ENCODE measurements at places on chromosomes 2 and 18.

DNA sequence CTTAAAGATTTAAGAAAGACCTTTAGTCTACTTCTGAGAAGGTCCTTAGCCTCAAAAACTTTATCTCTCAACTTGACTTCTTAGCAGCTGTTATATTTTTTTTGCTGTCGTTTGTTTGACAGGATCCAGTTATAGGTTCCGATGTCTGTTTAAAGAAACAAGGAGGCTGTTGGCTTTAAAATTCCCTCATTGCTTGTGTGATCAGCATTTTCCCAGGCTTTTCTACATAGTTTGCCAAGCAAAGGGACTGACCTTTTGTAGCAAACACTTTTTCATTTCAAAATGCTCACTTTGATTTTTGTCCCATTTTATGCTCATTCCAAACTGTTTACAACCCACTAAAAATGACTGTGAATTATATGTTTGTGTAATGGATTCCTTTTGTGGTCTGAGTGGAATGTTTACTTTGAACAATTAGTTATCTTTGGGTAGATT, 394.9 kb downstream of the ARHGAP15 start:
- DNase-seq = no peak

- DNase-seq = no peak
Observed at GRCh38 chr2:110864731-110865130, 132.4 kb downstream of the ACOXL start.

DNA sequence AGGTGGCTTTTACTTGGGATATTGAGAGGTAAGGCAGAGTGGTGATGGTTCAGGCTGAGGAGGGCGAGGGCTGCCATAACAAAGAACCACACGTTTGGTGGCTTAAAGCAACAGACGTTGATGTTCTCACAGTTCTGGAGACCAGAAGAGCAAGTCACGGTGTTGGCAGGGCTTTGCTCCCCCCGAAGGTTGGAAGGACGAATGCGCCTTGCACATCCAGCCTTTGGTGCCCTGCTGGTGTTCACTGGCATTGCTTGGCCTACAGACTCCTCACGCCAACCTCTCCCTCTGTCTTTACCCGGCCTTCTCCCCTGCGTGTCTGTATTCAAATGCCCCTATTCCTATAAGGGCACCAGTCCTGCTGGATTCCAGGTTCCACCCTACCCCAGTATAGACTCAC, 125.4 kb downstream of the TPO start:
- peak; percentile 10 for DNase-seq

DNA sequence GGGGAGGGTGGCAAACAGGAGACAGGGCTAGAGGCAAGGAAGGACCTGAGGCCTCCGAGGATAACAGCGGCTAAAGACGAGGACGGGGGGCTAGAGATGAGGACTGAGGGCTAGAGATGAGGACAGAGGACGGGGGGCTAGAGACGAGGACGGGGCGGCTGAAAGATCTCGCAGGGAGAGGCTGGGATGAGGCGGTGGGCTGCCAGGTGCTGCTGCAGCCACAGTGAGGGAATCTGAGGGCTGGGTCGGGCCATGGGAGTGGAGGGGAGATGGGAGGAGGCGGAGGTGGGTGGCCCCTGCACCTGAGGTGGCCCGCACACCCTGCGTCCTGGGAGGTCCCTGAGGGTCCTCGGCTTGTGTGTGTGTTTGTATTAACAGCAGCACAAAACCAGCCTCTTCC, 350.2 kb upstream of the SALL3 start:
- no peak for DNase-seq

GRCh38 chr2:72920318-72921087, 3.2 kb downstream of the EMX1 start:
- DNase-seq = no peak

- DNase-seq = no peak
Observed at GRCh38 chr2:72975017-72975416, 57.7 kb downstream of the EMX1 start.

DNA sequence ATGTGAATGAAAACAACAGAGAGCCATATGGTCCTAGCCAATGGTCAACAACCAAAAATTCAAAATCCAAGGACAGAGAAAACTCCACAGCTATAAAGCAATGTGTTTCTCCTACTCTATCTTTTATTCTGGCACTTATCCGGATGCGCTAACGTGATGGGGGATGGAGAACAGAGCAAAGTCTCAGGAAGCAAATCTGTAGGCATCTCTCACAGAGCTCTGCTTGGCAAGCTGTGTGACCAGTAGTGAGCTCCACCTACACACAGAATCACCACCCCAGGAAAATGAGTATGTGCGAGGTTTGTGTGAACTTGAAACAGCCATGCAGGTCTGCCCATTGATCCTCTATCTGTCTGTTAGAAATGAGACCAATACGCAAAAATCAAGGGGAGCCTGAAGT, 584.3 kb downstream of the BCL11A start:
- DNase-seq = no peak

- no peak for DNase-seq
Observed at GRCh38 chr2:145186303-145186702, 666.4 kb upstream of the ZEB2 start.

DNA sequence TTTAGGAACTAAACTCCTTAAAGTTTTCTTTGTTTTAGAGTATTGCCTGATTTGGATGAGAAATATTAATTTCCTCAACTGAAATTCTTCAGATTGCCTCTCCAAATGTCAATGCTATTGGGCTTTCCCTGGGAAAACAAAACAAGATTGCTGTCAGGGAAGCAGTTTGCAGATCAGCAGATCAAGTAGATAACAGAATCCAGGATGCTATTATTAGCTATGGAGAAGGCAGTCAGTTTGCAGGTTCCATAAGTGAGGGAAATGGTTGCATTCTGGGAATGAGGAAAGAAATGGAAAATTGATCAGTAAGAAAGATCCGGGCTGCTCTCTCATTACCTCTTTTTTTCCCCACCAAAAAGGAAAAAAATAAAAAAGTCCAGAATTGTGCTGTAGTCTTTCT, 11.0 kb downstream of the LINC00305 start:
- DNase-seq = no peak

DNA sequence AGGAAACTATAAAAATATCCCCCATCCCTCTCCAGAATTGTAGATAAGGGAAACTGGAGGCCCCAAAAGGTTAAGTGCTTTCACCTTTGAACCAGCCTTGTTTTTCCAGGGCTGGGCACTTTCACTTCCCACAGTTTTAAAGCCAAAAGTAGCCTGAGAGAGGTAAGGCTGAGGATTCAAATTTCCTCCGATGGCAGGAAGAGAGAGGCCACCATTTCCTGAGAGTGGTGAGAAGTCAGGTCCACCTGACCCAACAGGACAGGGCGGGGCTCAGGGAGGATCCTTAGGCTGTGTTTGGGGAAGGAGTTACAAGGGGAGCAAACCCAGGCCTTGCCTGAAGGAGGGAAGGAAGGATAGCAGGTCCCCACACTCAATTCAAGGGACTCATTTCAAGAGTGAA, 4.7 kb upstream of the TEX261 start:
- no peak for DNase-seq

DNA sequence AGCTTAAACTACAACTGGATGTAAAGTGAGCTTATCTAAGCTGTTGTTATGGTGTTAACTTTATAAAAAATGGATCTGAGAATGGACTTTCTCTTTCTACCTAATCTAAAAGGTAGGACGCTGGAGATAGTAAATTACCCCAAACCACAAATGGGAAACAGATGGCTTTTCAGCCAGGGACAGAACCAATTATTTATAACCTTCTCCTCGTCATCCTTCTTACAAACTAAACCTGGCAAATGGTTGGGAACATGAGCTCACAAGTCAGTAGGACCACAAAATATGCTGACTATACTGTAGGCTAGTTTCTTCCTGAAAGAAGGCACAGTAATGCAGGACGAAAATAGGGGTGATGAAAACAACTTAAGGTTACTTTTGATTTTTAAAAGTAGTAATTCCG, 32.7 kb upstream of the ZDBF2 start:
- DNase-seq = no peak

DNA sequence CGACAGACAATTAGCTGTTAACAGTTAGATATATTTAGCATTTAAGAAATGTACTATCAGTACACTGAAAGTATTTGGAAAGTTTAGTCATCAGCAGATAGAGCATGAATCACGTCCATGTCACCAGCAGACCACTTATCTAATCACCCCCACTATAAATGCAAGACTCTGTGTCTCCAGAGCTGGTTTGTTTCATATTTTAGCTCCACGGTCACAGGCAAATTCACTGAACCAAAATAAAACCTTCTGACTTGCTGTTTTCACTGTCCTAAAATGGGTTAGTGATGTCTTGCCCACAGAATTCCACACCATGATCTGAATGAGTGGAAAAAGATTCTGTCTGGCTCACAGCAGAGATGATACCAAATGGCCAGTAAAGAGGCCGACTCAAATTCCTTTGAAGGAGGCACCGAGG, 64.9 kb downstream of the CDH2 start:
- DNase-seq = peak; percentile 79

DNA sequence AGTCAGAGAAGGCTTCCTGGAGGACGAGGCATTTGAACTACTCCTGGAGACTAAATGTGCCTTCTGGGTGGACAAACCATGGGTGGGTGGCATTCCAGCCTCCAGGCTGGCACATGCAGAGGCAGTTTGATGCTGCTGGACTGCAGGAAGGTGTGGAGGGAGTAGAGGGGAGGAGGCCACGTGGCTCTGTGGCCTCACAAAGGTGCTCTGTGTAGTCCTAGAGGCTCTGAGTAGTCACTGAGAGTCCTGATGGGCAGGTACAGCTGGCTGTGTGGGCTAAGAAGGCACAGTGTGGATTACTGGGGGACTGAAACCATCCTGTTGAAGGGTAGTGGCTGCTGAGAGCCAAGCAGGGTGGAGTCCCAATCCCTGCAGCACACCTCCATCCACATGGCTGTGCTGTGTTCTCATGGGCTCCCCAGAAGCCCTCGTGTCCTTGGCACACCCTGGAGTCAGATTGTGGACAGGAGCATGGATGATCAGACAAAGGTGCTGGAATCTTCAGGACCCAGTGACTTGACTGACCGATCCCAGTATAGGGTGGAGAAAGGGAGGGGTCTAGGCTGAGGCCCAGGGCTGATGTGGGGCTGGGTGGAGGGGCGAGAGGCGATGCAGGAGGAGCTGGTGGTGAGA, 87.4 kb upstream of the HS6ST1 start:
- no peak for DNase-seq

DNA sequence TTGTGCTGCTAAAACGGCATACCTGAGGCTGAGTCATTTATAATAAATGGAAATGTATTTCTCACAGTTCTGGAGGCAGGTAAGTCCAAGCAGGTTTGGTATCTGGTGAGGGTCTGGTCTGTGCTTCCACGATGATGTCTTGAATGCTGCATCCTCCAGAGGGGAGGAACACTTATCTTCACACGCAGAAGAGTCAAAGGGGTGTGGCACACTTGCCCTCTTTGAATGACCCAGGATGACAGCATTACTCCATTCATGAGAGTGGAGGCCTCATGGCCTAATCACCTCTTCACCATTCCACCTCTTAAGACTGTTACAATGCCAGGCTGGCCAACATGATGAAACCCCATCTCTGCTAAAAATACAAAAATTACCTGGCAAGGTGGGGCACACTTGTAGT, 61.0 kb downstream of the NCAPH start:
- DNase-seq = no peak

GRCh38 chr2:147133286-147133908, 711.4 kb upstream of the ACVR2A start:
- no peak for DNase-seq

GRCh38 chr2:157291018-157291417, 33.5 kb downstream of the GALNT5 start:
- peak; percentile 49 for DNase-seq

DNA sequence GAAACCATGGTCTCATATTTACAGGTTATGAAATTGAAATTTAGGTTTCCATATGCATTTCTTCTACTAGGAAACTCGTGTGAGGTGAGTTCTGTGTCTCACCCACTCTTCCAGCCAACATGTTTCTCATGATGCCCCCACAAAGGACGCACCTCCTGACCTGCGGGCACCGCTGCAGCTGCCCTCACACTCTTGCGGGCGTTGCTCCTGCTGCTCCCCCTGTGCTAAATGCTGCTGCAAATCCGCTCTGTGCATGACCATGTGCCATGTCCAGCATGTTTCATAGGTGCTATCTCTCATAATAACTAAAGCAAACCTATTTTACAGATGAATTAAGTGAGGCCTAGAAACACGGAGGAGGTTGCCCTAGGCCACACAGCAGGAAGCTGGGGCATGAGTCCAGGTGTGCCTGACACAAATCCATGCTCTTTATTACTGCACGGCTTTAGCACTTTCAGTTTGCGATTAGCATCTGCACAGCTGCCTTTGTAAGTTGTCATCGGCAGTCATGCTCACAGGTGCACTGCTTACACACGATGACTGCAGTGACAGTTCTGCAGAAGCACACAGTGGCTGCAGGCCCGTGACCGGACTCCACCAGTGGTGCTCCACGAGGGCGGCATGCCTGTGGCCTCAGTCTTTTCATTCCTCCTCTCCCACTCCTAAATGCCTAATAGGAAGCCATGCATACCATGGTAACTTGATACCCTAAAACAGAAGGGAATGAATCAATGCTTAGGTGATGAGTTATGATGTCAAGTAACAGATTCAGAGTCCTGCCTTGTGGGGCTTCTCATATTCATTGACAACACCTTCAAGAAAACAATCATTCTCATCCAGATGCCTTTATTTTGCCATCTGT, 14.9 kb upstream of the GALR1 start:
- no peak for DNase-seq

DNA sequence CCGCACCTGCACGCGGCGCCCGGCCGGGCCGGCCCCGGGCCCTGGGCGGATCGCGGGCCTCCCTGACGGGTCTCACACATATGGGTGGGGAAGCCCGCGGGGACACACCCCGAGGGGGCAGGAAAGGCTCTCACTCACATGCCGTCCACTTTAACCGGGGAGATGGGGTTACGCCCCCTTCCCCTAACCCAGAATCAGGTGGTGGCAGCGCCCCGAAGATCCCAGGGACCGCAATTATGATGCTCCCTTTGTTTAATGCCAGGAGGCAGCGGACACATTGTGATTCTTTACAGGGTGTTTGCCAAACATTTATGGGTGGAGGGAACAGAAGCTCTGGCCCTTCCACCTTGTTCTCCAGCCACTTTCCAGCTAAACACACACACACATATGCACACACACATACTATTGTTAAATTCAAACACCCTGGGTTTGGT, 424 bp upstream of the ANKRD44 start:
- DNase-seq = no peak

GRCh38 chr2:24766609-24767008, 26.6 kb downstream of the PTRHD1 start:
- DNase-seq = no peak

- no peak for DNase-seq
Observed at GRCh38 chr2:15842758-15843666, 97.3 kb upstream of the MYCN start.

DNA sequence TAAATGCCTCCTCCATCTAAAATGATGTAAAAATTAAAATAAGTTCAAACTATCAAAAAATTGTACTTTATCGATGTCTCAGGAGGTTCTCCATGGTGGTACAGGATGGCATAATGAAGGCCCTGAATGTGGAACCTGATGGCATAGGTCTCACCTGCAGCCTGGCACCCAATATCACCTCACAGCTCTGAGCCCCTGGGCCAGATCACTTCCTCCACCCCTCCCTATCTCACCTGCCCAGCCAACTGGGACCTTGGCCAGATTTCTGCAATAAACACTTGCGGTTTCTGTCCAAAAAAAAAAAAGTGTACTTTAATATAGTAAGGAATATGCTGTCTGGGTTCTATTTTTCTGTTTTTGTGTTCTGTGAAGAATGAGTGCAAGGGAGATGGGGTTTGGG, 6.7 kb upstream of the RBM45 start:
- DNase-seq = no peak

- DNase-seq = peak; percentile 78
Observed at GRCh38 chr2:151774506-151774905, 40.2 kb upstream of the NEB start.
